T-helper 17 cell (primary cell): ENCODE measurements at places on chromosomes 4 and X.

GRCh38 chrX:153941336-153942252 lies 2.8 kb downstream of the RENBP start:
- no peak for DNase-seq

GRCh38 chr4:153528705-153529485 lies 62.7 kb downstream of the TMEM131L start:
- DNase-seq = no peak

DNA sequence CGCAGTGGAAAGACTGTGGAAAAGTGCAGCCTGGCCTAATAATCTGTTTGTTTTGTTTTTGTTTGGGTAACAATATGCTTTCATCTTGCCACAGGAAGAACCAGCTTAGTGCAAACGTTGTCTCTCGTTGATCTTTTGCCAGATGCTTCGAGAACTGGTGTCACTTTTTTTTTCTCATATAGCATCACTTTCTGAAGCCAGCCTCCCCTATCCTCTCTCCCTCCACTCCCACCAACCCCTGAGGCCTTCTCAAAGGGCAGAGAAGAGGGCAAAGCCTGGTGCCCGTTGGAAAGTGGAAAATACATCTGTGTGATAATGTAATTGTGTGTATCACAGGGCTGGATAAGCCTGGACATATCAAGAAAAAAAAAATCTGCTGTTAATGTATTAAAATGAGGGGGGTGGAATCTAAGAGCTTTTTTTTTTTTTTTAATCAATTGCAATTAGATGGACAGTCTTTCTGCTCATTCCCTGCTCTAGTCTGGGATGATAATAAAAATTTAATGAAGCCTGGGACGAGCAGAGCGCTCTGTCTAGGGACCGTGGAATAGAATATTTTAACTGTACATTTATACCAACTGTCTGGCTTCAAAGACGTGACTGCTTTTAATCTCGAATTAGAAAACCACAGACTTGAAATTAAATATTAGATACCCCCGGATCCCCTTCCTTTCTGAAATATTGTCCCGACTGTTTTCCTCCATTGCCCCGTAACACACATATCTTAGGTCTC lies 8.1 kb downstream of the POU4F2 start:
- DNase-seq = no peak

DNA sequence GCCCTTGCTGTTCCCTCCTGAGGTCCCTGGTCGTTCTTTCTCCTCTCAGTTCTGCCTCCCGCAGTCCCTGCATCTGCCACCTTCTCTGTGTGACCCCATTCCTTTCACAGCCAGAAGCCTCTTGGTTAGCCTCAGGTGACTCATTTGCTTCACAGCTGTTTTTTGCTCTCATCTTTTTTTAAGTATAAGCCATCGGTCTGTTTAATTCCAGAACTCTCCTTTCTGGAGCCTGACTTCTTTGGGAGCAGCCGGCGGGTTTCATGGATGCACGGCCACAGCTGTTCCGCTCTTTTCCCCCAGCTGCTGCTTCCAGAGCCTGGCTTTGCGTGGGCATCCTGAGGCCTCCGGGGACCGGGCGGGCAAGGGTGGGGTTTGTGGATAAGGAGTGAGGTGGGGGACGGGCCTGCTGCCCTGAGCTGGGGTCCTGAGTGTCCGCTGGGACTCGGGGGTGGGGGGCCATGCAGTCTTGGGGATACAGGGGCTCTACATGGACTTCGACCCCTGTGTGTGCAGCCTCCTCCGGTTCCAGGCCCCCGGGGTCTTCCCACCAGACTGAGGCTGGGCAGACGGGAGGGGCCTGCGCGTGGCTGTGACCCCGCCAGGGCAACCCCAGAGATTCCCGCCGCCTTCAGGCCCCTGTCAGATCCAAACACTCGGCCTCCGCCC lies 46.7 kb downstream of the PCGF3 start:
- no peak for DNase-seq

DNA sequence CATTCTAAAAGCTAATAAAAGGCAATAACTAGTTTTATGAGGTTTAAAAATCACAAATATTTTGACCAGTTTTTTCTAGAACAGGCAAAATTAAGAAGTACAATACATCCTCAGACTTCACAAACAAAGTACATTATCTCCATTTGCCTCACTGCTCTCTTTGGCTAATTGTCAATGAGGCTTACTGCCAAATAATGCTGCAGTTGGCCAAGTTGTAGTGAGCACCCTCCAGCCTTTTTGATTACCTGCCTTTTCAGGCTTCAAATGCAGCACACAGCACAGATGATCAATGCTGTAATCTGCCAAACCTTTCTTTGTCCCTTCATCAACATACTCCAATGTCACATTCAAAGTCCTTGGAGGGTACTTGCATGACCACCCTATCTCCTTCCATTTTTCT lies 605.2 kb downstream of the KLHL13 start:
- DNase-seq = no peak

DNA sequence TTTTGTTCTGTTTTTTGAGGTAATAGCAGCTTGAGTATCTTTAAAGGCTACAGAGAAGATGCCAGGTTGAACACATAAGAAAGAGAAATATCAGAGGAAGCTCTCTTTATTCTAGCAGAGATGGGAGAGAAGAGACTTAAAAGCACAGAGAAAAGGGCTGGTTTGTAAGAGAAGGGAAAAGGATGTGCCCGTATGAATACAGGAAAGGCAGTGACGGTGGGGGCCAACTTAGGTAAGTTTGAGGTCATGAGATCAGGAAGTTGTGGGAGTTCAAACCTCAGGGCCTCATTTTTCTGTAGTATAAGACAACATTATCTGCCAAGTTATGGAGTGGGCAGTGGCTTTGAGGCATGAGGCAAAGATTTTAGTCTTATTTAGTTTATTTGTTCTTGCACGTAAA lies 121.3 kb upstream of the S100G start:
- peak; percentile 9 for DNase-seq

DNA sequence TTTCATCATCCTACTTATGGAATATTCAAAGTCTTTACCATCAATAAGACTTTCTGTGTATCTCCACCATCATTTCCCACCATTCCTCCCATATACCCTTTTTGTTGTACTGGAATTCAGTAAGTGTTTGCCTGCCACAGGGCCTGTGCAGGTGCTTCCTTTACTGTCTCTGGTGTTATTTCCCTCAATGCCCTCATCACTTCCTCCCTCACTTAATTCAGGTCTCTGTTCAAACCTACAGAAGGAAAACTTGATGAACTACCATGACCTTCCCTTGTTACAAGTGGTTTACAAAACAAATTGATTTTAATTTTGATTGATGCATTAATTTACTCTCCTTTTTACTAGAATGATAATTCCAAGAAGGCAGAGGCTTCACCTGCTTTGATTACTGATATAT lies 159.5 kb upstream of the FAT4 start:
- DNase-seq = no peak

DNA sequence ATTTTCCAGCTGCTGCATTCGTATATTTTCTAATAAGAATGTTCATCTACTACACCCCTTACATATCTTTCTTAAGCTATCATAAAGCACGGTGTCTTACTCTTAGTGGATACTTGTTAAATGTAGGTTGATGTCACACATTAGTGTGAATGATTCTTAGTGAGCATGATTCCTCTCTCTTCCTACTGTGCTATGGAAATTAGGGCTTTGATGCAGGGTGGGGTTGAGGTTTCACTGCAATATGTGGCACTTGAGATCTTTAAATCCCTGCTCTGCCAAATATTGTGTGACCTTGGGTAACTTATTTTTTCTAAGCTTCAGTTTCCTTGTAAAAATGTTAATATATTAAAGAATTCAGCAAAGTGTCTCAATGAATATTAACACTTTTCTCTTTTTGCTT lies 188.4 kb downstream of the PDGFRA start:
- DNase-seq = no peak

- DNase-seq = no peak
Observed at GRCh38 chr4:88531549-88531948, 8.0 kb upstream of the PYURF start.

DNA sequence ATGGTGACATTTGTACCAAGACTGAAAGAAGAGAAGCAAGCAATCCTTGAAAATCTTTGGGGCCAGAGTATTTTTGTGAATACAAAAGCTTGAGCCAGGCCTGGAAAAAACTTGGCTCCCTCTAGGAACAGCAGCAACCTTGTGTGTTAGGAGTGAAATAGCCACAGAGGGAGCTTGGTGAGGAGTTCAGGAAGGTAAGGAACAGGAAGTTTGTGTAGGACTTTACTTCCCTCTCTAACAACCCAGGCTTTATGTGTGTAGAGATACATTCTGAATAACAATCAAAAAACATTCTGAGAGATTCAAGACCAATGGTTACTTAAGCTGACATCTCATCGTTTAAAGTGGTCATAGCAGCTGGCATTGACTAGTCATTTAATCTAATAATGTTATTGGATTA lies 668.5 kb downstream of the PCDH18 start:
- DNase-seq = no peak

GRCh38 chr4:785332-786073 lies 40.4 kb downstream of the CPLX1 start:
- DNase-seq = no peak

- DNase-seq = no peak
Observed at GRCh38 chrX:113580486-113580885, 739.9 kb upstream of the AMOT start.

DNA sequence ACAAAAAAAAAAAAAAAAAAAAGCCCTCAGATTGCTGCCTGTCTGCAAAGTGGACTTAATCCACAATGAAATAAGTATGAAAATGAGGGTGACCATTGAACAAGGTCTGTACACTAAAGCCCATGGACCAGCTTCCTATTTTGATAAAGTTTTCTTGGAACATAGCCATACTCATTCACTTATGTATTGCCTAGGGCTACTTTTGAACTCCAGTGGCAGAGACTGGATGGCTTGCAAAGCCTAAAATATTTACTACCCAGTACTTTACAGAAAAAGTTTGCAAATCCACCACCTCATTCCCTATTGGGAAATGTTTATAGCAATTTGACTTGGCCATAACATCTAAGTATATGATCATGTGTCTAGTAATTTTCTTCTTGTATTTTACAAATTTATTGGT lies 481.7 kb downstream of the NAF1 start:
- DNase-seq = no peak

DNA sequence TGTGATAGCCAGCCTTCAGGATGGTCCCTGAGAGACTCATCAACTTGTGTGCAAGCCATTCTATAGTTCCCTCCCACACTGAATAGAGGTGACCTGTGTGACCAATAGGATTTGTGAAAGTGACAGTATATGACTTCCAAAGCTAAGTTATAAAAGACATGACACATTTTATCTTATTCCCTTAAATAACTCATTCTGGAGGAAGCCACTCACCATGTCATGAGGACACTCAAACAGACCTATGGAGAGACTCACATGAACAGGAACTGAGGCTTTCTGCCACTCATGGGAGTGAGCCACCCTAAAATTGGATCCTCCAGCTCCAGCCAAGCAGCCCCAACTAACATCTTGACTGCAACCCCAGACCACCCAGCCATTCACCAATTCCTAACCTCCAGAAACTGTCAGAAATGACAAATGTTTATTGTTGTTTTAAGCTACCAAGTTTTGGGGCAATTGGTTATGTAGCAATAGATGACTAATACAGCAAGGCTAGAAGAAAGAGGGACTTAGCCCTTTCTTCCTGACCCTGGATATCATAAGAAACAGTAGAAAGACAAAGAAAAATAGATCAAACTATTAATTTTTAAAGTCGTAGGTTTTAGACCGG lies 9.0 kb upstream of the CHIC2 start:
- no peak for DNase-seq

DNA sequence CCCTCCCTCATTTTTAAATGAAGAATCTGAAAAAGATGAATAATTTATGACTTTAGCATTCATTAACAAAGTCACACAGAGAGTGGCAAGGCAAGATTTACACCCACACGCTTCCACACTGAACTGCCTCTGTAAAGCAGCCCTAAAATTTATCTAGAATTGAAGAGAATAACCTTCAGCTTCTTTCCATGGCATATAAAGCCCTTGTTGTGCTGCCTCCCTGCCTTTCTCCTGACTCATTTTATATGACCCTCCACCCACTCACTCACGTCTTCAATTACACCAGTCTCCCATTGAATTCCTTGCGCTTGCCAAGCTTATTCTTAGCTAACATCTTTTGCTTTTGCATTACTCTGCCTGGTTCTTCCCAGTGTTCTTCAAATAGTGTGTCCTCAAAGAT lies 2649.3 kb downstream of the PCDH7 start:
- no peak for DNase-seq

- no peak for DNase-seq
Observed at GRCh38 chr4:143616771-143617170, 83.7 kb downstream of the FREM3 start.

GRCh38 chr4:159222043-159222552 lies 119.2 kb downstream of the RAPGEF2 start:
- DNase-seq = no peak

DNA sequence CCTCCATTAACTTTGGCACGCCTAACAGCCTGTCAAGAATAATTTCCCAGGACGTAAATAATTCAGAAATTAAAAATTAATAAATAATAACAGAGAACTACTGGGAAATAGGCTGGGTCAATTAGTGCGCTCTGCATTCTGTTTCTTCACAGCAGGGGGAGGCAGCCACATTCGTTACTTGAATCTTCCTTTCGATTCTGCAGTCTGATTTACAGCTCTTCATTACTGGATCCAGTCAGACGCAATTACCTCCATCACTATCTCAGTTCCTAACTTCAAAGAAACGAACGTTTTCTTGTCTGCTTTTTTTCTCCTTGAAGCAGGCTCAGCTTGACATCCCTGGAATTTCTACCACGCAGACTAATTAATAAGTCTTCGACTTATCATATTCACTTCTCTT lies 9.0 kb upstream of the RPL34 start:
- no peak for DNase-seq

GRCh38 chrX:97594646-97595224 lies 711.0 kb downstream of the RPA4 start:
- DNase-seq = no peak

GRCh38 chr4:166400270-166400894 lies 527.3 kb downstream of the TLL1 start:
- DNase-seq = no peak

DNA sequence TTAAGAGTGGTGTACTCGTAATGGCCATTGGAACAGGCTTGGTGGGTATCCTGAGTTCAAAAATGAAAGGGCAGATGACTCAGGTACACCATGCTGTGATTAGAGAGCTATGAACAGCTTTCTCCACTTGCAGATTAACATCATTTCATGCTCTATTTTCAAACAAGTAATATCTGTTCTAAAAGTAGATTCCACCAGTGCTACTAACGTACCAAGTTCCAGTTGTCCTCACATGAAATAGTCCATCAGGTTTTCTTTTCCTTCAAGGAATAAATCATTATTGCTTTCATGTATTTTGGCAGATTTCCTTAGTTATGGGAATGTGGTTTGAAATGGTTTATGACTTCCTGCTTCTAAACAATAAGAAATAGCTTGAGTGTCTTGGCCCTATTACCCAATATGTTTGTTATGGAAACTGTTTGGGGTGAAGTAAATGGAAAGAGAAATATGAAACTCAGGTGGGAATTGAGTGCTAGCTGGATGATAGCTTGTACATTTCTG lies 49.9 kb downstream of the PCDH7 start:
- DNase-seq = no peak
